ENCODE measurements at places on chromosomes 7 and 10. TPM values are rescaled to one million over a fixed set of nuclear protein-coding genes. Genes with fewer than 3 reads are reported as not detected.

Gene CPA1
- not detected for total RNA-seq

Gene NPC1L1
- total RNA-seq = not detected

Gene TAS2R3
- total RNA-seq = 0.89 TPM

Gene PLEKHS1
- total RNA-seq = not detected

Gene CAMK2G
- 24.8 TPM for total RNA-seq
